ENCODE measurements at places on chromosomes 2 and 18.

GRCh38 chr2:16121231-16121985, 181.1 kb downstream of the MYCN start:
- no peak for DNase-seq

DNA sequence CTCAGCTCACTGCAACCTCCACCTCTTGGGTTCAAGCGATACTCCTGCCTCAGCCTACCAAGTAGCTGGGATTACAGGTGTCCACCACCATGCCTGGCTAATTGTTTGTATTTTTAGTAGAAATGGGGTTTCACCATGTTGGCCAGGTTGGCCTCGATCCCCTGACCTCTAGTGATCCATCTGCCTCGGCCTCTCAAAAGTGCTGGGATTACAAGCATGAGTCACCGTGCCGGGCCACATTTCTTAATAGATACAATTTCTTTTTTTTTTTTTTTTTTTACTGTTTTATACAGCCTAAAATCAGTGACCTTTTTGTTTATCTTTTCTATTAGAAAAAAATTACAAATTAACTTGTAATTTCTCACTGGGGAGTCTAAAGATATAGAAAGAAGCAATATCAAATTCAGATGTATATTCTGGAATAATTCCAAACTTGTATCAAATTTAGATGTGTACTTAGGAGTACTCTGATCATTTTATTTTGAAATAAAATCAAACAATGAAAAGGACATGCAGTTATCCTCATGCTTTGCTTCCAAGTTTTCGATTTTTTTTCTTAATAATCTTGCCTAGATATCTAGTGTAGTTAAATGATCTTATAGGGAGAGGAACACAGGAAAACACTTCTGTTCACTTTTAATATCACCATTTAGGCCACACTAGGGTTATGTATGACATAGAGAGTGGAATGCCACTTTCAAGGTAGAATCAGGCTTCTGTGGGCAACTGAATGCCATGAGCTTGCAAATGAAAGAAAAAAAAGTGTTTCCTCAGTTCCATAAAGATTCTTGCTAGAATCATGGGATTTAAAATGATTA, 1089.3 kb downstream of the SUCLG1 start:
- DNase-seq, result no peak

GRCh38 chr18:6638447-6638846, 91.1 kb upstream of the ARHGAP28 start:
- no peak for DNase-seq

- no peak for DNase-seq
Measured at GRCh38 chr2:108614043-108614545, 79.8 kb downstream of the LIMS1 start.

DNA sequence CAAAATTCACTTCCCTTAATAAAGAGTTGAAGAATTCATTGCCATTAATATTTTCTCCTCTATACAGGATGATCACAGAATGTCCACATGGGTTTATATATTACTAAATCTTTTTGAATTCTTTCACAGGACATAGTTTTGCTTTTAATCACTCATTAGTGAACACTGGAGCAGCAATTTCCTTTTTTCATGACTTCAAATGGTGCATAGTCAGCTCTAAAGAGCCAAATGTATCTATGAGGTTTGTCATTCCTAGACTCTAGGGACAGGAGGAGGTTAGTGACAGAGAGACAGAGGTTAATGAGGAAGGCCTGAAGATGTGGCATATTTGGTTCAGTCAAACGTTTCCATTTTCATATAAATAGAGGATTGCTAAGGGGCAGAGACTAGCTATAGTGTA, 111.8 kb downstream of the FSHR start:
- DNase-seq, result no peak

DNA sequence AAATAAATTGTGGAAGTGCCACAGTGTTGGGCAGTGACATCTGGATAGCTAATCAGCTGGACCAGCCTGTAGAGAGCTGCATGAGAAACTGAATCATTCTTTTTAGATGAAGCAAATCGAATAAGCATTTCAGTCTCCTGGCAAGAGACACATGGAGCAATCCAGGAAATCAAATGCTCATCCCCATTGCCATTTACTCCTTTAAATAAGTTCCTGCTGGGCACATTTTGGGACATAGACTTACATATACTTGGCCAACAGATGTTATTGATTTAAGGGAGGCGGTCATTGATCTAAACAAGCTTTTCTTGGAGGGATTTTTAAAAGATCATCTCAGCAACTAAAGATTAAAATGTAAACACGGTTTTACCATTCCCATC, 307.1 kb downstream of the STK39 start:
- no peak for DNase-seq

DNA sequence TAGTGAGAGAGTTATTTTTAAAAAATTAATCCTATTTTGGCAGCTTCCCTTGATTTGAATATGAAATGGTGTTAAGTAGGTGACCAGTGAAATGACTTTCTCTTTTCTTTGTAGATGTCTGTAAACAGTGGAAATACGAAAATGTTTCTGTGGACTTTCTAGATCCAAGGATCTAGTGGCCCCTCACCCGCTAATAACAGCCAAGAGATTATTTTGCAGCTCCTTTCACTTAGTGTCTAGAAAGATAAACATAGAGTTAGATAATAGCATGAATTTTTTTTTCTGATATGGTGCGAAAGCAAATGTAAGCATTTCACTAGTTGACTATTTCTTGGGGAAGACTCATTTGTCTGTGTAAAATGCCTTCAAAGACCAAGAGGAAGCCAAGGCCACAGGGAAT, 57.7 kb downstream of the ARHGAP15 start:
- no peak for DNase-seq

DNA sequence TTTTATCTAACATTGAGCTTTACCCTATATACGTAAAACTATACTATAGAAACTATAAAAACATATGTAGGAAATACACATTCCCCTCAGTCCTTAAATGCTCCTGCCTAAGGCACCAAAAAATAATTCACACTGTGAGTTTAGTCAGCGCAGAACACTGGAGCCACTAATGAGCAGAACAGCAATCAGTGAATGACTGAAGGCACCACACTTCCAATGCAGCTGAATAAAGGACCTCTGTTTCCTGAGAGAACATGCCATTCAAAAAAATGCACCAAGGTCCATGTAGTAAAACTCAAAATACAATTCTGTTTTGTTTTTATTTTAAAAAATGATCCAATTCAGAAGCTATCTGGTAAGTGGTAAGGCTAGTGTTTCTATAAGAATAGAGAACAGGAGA, 1280.6 kb upstream of the NRXN1 start:
- DNase-seq, result no peak

Measured in AG09309 (cell line).